Glomerular endothelial cell (primary cell): ENCODE measurements at places on chromosomes 2 and 18. TPM values are rescaled to one million over a fixed set of nuclear protein-coding genes. Genes with fewer than 3 reads are reported as not detected.
A peak's percentile ranks its signal among the peaks of the same experiment; 100 is the strongest.

DNA sequence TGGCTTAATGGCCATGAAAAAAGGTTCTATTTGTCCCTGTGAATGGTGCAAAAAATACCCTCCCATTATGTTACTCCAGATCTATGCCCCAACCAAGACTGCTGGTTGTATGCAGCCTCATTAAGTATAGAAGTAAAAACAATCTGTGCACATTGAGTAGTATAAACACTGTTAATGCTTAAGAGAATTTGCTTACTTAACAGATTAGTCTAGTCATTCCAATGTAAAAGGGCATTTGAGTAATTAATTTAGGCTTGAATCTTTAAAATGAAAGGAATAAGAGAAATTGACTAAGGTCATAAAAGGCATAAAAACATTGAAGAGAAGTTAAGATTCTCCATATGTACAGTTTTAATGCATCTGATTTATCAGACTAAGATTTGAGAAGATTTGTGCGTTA lies 51.2 kb downstream of the FAM124B start:
- DNase-seq: no peak

GRCh38 chr2:220269367-220269766 lies 641.9 kb downstream of the SLC4A3 start:
- DNase-seq: no peak

- no peak for DNase-seq
Measured at GRCh38 chr2:6506859-6507258, 358.8 kb downstream of the CMPK2 start.

DNA sequence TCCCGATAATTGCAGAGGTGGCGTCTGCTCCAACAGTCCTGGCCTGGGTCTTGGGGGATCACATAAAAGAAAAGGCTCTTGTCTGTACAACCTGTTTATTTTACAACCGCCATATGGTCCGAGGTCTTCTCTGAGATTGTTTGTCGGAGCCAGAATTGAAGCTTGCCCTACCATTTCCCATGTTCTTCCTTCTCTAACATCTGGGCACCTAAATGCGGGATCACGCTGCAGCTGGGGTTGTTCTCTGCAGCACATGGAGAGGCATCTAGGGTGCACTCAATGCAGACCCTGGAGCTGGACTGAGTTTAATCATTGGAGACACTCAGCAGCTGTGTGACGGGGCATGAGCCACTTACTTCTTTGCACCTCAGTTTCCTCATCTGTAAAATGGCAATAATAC lies 107.7 kb downstream of the ACKR3 start:
- DNase-seq: no peak

- DNase-seq: no peak
Measured at GRCh38 chr2:25294573-25295462, 46.9 kb downstream of the DNMT3A start.

DNA sequence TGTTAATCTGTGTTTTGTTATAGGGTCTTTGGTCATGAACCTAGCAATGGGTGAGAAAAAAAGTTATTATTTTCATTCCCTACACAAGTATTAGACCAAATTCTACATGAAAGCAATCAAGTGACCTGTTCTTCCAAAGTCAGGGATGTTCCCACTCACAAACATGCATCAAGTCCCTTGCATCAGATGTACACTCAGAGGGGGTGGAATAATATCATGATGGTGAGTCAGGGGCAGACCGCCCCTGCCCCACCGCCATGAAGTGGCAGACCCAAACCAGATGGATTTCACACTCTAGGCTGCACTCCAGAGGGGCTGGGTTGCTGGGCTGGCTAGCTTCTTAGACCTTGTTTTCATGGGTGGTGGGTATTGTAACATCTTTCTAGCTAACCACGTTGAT lies 91.4 kb downstream of the ACAA2 start:
- DNase-seq: no peak

- no peak for DNase-seq
Measured at GRCh38 chr2:204551512-204551863, 6.2 kb downstream of the PARD3B start.

DNA sequence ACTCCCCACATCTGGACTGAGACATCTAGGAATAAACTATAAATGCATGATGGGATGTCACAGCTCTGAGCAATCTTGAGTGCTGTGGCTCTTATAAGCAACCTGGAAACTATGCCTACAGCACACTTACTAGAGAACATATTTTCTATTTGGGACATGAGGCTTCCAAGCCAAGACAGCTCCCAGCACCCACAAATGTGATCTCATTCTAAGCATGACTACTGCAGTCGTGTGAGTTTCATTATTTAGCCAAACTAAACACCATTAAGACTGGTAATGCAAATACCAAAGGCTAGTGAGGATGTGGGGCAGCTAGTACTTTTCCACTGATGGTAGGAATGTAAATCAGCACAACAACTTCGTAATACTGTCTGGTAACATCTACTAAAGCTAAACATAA lies 72.5 kb downstream of the RTTN start:
- DNase-seq: peak; percentile 12

GRCh38 chr2:125313806-125314205 lies 1288.7 kb downstream of the CNTNAP5 start:
- DNase-seq: no peak

DNA sequence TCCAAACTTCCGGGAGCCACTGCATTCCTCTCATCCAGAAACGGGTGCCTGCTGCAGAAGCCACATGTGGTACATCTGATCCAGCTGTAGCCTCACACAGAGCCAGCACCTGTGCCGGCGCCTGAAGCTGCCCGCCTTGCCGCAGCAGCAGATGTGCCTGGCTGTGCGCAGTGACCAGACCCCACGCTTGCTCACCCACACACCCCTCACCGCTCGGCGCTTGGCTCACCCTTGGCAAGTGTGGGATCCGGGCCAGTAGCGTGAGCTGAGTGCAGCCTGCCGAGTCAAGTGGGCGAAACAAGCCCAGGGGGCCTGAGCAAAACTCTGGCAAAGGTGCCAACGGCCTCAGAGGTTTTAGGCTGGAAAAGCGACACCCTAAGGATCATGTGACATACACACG lies 220.1 kb upstream of the TMEFF2 start:
- no peak for DNase-seq

- DNase-seq: no peak
Measured at GRCh38 chr2:226551522-226552250, 247.9 kb downstream of the IRS1 start.

GRCh38 chr2:209425471-209426071 lies 1.7 kb downstream of the MAP2 start:
- DNase-seq: no peak

DNA sequence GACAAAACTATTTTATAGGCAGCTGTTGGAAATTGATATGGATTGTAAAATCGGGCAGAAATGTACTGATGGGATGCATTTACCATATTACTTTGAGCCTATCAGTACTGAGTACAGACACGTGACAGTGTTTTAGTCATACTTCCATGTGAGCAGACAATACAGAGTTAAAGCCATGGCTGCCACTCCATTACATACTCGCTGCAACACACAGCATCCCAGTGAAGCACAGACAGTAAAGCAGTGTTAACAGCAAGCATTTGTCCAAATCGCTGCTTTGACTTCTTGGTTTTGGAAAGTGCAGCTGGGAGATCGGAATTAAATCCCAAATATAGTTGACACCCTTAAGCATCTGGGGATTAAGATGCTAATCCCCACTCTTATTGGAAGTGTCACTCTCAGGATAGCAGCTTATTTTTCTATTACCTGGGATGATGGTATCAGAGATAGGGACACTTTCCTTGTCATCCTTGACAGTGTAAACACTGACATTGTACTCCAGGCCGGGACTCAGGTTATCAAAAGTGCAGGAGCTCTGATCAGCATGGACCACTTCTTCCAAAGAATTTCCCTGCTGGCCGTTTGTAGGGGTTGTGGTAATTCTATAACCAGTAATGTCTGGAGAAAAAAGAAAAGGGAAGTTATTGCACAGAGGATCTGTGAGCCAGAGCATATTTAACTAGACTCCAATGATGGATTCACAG lies 41.6 kb downstream of the FN1 start:
- no peak for DNase-seq

GRCh38 chr2:152132306-152132705 lies 33.5 kb upstream of the CACNB4 start:
- no peak for DNase-seq

- peak; percentile 45 for DNase-seq
Measured at GRCh38 chr2:196601430-196602306, 37.8 kb upstream of the CCDC150 start.

- DNase-seq: no peak
Measured at GRCh38 chr2:185208261-185208660, 530.3 kb upstream of the FSIP2 start.

- no peak for DNase-seq
Measured at GRCh38 chr18:48059455-48060010, 129.1 kb upstream of the SMAD2 start.

DNA sequence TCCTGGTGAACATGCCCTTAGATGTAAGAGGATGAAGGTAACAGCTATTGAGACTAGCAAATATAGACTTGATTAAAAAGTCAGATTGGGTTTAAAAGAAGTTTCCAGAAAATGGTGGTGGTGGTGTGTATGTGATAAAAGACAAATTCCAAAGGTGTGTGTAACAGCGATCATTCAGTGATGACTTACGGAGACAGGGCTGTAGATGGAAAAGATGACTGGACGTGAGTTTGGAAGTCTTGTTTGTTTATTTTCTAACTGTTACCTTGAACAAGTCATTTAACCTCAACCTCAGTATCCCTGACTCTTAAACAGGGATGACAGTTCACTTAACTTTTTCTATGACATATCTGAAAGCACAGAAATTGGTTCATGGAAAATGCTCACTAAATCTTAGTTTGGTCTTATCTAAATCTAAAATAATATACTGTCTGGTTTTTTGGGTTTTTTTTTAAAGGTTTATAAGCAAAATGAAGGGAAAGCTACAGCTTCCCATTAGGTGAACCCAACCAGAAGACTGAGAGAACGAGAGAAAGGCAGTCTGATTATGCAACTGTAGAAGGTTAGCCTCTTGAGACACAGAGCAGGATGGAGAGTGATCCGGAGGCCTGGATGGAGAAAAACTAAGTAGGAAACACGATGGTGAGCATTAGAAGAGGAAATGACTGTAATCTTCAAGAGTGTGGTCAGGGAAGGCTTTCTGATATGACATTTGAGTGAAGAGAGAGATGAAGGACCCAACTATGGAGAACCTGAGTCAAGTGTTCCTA lies 71.9 kb downstream of the TCF4 start:
- no peak for DNase-seq

DNA sequence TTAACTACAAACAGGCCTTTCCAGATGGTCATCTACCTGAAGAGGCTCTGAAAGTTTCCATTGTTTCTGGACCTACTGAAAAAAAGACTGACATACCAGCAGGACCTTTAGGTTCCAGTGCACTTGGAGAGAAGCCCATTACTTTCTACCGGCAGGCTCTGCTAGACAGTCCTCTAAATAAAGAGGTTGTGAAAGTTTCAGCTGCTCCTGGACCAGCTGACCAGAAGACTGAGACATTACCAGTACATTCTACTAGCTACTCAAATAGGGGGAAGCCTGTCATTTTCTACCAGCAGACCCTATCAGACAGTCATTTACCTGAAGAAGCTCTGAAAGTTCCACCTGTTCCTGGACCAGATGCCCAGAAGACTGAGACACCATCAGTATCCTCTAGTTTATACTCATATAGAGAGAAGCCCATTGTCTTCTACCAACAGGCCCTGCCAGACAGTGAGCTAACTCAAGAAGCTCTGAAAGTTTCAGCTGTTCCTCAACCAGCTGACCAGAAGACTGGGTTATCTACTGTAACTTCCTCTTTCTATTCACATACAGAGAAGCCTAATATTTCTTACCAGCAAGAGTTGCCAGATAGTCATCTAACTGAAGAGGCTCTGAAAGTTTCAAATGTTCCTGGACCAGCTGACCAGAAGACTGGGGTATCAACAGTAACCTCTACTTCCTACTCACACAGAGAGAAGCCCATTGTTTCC lies 65.8 kb downstream of the ALMS1 start:
- DNase-seq: no peak

DNA sequence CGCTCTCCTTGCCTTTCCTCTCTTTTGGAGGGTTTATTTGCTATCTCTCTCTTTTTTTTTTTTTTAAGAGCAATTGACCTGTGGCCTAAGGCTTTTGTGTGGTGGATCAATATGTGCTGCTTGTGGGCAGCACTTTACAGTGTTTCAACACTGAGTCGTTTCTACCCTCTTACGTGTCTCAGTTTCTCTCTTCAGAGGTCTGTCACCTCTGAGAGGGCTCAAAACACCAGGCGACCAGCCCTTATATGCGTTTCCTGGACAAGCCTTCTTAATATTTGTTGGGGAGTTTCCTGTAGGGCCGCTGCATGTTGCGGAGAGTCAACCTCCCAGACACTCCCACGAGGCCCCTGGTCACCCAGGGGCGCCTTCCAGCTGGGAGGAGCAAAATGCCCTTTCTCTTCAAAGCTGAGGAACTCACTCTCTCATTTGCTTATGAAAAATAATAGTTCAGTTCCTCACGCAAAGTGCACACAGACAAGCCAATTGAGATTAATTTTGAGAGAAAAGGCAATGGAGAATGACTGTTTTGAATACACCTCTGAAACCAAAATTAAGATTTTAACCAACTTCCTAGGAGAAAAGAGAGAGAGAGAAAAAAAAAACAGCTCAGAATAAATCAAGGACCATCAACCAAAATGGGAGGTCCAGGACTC lies 96.3 kb upstream of the B3GNT2 start:
- no peak for DNase-seq

GRCh38 chr2:215748446-215748845 lies 264.9 kb downstream of the MREG start:
- DNase-seq: no peak

DNA sequence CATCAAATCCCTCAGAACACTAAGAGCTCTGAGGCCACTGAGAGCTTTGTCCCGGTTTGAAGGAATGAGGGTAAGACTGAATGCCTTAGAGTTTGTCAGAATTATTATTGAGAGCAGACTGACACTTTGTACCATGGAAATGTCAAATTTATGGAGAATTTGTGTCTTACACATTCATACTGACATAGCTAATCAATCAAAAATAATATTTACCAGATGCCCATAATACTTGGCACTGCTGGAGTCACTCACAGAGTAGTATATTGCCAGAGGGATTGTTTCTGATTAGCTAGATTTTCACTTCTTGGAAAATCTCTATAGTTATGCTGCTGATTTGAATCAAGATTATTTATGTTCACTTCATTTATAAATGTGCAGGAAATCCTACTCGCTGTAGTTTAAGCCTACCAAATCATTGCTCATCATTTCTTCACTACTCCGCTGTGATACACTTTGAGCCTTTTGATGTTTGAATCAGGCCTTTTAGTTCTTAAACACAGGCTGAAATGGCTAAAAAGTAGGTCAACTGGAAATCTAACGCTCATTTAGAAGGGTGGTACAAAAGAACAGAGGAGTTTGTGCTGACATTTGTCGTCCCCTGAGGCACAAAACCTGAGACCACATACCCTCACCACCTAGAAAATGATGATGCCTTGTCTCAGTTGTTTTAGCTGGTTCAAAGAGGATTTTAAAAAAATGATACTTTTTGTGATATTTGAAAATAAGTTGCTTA lies 96.1 kb upstream of the CSRNP3 start:
- no peak for DNase-seq

GRCh38 chr18:35247412-35248249 lies 6.8 kb downstream of the ZNF397 start:
- DNase-seq: no peak

- no peak for DNase-seq
Measured at GRCh38 chr2:219643084-219643473, 15.6 kb downstream of the SLC4A3 start.

DOK1 gene
- total RNA-seq: 12.9 and 17.2 TPM in 2 replicates

RFX8 gene
- 0.10 and 1.6 TPM in 2 replicates for total RNA-seq

LHCGR gene
- 0.70 TPM in 1 of 2 replicates, not detected in the other for total RNA-seq

UGT1A7 gene
- total RNA-seq: not detected in 2 replicates

RAX gene
- not detected in 2 replicates for total RNA-seq

AMER3 gene
- not detected in 2 replicates for total RNA-seq
